ENCODE measurements at places on chromosomes 16 and 17.
A peak's percentile ranks its signal among the peaks of the same experiment; 100 is the strongest.

GRCh38 chr17:35052780-35053179, 10.7 kb downstream of the RFFL start:
- DNase-seq = no peak

DNA sequence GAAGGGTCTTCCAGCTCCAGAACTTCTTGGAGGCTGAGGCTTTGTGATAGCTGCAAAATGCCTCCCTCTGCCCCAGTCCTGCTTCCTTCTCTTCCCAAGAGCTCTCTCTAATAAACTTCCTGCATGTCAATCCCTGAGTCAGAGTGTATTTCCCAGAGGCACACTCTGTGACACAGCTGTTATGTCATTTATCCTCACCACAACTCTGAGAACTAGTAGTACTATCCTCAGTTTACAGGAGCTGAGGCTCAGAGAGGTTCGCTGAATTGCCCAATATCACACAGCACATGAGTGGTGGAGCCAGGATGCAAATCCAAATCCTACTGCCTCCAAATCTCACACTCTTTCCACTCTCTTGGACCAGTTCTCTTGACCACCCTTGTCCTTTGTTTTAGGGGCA, 20.0 kb downstream of the UNC45B start:
- no peak for DNase-seq

- no peak for DNase-seq
Observed at GRCh38 chr16:24508614-24509013, 30.8 kb upstream of the RBBP6 start.

DNA sequence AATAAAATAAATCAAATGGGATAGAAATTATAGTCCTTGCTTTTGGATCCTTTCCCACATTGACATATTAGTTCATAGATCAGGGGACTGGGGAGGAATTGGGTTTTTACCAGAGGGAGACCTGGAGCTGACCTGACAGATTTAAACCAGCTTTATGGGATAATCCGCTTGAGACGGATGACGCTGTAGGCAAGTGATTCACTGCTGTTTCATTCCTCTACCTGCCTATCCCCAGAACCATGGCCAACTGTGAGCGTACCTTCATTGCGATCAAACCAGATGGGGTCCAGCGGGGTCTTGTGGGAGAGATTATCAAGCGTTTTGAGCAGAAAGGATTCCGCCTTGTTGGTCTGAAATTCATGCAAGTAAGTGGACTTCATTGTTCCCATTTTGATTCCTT, 2.1 kb downstream of the NME1 start:
- no peak for DNase-seq

DNA sequence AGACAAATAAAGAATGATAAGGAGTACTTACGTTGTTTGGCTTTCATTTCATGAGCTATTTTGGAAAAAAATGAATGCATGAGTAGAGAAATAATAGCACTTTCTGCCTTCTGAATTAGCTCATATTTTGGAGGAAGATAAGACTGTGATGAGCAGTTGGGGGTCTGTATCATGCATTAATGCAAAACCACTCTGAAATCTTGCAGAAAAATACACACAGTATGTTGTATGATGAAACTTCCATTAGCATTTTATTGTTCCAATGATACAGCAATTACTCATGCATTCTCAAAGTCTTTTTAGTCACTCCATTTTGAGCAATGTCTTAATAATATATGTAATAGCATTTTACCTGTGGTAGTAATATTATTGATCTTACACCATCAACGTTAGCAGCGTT, 571.0 kb downstream of the CDH8 start:
- DNase-seq = no peak

DNA sequence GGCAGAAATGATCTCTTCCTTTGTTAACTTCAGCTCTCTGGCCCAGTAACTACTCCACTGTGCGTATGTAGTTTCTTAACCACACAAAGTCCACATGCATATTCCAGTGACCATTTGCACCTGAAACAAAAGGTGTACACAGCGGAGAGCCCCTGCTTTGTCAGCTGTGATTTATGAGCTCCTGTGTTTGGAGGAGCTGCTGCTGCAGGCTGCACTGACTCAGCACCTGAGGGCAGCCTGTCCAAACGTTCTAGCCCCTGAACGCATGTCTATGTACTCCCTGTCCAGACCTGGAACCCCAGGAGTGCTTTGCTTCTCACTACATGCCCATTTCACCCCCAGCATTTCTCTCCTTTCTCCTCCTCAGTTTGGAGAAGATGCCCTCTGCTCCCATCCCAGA, 216.1 kb downstream of the ABCC12 start:
- DNase-seq = no peak

DNA sequence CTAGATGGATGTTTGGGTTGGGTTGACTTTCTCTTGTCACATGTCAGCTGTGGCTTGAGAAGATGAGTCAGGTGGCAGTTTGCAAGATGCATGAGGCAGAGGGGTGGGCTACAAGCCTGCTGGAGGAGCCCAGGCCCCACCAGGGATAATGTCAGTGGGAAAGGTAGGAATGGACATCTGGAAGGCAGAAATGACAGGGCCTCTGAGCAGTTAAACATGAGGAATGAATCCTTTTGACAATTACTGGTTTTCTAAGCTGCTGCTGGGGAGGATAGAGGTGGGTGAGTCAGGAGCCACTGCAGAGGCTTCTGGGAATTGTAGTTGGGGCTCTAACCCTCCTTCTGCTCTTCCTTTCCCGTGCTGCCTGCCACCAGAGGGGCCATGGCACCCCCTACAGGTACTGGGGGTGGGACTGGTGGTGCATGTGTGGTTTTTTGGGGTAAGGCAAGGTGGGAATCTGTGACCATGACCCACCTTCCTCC, 15.7 kb downstream of the SLC52A1 start:
- peak; percentile 14 for DNase-seq

- no peak for DNase-seq
Observed at GRCh38 chr17:82876602-82877379, 37.0 kb upstream of the ZNF750 start.

DNA sequence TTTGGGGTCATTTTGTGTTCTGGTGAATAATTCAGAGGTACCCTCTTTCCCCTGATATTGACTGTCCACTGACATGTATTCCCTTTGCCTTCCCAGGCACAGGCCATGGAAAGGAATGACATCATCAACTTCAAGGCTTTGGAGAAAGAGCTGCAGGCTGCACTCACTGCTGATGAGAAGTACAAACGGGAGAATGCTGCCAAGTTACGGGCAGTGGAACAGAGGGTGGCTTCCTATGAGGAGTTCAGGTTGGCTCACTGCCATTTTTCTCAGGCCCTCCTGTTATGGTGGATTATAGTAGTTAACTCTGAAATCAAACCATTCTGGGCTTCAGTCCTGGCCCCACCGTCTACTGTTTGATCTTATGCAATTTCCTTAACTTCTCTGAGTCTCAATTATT, 1.6 kb upstream of the EFTUD2 start:
- DNase-seq = no peak
